ENCODE measurements at places on chromosomes 6 and 20.

DNA sequence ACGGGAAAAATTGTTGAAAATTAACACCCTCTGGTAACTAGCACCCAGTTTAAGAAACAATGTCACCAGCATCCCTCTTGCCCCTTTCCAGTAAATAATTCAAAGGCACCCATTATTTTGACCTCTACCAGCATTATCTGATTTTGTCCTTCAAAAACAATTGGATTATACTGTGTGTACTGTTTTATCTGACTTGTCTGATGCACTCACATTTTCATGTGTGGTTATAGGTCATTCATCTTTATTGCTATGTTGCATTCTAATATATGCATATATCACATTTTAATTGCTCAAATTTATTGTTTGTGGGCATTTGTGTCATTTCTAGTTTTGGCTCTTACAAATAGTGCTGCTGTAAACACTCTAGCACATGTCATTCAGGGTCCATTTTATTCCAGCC, 260.9 kb upstream of the PRDM1 start:
- DNase-seq: no peak

DNA sequence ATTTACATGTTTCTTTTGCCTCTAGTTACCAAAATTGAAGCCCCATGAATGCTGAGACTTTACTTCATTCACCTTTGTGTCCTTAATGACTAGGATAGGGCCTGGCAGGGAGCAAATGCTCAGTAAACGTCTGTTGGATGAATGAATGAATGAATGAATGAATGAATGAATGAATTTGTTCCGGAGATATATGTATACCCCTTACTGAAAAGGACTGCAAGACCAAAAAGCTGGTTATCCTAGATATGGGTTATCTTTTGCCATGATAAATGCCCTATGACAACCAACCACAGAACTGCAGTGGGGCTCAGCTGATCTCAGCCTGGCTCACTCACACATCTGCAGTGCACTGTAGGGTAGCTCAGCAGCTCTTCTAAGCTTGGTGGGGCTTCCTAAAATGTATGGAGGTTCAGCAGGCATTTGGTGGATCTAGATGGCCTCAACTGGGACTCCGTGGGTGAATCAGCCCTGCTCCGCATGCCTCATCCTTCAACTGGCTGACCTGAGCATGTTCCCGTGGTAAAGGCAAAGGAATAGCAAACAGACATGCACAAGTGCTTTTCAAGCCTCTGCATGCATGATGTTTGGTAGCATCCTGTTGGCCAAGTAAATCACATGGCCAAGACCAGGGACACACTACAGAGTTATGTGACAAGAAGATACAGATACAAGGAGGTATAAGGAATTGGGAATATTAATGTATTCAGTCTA, 378.7 kb upstream of the SOX4 start:
- no peak for DNase-seq

GRCh38 chr6:30655743-30656094, 8.8 kb downstream of the C6orf136 start:
- no peak for DNase-seq

DNA sequence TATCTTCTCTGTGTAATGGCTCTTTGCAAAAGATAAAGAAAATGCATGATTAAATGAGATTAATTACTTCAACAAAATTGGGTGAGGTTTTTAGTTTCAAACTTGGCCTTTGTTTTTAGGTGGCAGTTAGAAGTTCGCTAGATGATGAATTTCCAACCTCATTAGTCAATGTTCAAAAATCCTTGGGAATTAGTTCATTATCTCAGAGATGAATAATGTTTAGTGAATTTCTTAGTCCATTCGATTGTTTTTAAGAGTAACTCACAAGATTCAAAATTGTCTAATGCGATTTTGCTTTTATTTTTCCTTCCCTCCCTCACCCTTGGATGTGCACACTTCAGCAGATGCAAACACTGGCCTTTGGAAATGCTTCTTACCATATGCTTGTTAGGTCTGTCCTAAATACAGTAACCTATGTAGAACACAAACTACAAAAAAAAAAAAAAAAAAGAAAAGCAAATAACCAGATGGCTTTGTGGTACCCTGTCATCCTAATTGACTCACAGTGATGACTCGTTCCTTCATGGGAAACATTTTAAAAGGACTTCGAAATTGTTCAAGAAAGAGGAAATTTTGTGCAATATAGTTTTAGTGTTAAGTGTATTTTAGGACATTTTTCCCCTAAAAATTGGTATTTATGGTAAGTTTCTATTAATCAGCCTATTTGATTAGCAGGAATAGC, 66.7 kb downstream of the FAM229B start:
- DNase-seq: no peak

GRCh38 chr20:11094711-11095110, 420.9 kb upstream of the JAG1 start:
- no peak for DNase-seq

GRCh38 chr20:10524643-10525042, 89.5 kb downstream of the SLX4IP start:
- DNase-seq: no peak

DNA sequence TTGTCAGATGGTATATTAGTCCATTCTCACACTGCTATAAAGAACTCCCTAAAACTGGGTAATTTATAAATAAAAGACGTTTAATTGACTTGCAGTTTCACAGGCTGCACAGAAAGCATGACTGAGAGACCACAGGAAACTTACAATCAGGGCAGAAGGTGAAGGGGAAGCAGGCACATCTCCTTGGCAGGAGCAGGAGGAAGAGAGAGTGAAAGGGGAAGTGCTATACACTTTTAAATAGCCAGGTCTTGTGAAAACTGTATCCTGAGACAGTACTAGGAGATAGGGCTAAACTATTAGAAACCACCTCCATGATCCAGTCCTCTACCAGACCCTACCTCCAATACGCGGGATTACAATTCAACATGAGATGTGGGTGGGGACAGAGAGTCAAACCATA, 193.9 kb upstream of the KCNG1 start:
- no peak for DNase-seq

DNA sequence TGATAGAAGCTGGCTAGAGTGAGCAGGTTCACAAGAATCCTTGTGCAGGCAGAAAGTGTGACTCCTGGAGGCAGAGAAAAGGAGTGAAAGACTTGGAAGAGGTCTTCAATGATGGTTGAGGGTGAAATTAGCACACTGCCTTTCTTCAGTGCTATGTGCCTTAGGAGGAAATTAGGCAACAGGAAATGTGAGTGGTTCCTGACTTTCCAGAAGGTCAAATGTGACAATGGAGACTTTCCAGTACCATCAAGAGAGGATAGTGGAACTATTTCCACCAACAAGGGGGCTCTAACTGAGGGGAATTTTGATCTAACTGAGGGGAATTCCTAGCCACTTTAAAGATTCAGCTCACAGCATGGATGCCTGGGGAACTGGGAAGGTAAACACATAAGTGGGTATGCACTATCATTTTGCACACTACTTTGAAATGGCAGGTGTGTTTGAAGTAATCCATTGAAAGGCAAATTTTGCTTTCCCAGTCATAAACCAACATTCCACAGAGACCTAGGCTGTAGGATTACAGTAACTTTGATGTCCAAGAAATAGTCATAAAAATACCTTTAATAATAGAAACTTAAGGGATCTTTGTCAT, 90.0 kb downstream of the PERP start:
- DNase-seq: no peak

GRCh38 chr20:36434383-36434782, 106.9 kb upstream of the MYL9 start:
- DNase-seq: no peak

DNA sequence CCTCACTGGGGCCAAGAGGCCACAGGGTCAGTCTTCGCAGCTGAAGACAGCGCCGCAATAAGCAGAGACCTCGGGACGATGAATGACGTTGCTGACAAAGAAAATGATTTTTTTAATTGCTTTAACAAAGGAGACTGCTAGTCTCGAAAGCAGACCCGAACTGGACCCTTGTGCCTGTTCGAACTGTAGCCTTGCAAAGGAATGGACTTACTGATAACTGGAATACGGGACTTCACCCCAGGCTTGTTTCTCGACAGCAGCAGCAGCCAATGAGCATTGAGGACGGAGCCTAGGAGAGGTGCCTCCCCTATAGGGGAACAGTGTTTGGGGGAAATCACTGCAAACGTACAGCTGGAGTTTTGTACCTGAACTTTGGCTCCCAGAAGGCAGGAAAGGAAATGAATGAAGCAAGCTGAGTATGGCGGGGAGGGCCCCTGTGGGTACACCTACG, 1.3 kb upstream of the TAF4 start:
- DNase-seq: no peak

DNA sequence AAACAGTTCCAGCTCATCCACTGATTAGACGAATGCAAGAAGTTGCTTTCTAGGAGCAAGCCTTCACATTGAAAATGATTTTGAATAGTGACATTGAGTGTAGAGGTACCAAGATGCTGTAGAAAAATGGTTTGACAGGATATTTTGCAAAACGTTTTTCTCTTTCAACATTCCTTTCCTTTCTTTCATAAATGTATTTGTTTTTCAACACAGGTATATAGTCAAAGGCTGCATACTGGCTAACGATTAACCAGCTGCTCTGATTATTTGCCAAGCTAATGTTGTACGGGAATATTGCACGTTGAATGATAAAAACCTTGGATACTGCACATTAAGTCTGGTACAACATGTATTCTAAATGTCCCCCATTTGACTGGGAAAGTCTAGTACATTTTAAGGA, 78.8 kb upstream of the TENT5A start:
- no peak for DNase-seq

DNA sequence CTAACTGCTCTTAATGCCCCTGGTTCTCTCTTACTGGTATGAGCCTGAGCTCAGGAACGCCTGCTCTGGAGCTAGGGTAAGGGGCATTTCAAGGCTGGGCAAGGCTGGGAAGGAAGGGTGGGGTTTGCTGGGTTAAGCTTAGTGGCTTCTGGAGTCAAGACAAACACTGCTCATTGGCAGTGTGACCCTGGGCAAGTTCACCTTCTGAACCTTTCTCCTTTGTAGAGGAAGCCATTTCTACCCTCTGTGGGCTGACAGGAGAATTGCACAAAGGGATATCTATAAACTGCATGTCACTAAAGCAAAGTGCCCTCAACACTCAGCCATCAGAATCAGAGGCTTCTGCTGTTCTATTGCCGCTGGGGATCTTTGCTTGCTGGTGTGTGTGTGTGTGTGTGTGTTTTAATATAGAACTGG, 20.3 kb upstream of the LRRN4 start:
- no peak for DNase-seq

DNA sequence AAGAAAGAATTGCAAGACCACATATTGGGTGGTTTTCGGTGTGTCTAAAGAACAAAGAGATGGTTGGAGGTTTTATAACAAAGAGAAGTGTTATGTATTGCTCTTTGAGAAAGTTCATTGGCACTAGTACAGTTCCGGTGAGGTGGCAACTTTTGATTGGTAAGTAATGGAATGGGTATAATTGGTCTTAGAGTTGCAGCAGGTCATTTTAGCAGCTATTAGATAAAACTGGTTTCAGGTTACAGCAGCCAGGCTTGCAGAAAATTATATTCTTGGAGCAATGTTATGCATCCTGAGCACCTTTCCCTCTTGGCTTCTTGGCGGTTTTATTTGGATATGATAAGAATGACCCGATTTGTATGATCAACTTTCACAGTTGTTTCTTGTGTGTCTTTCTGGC, 12.3 kb upstream of the SSTR4 start:
- no peak for DNase-seq

DNA sequence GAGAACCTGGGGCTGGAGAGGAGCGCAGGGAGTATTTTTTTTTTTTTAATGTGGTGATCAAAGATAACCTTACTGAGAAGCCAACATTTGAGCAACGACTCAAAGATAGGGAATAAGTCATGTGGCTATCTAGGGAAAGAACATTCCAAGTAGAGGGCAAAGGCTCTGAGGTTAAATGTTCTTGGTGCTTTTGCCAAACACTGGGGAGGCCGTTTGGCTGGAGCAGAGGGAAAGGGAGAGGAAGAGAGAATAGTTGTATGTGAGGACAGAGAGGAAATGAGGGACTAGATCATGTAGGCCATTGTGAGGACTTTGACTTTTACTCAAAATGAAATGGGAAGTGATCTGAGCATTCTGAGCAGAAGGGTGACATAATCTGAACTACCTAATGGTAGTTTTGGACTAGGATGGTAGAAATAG, 27.8 kb downstream of the ACSS2 start:
- DNase-seq: no peak

GRCh38 chr6:89952686-89953085, 58.4 kb downstream of the GJA10 start:
- peak; percentile 28 for DNase-seq

- DNase-seq: no peak
Observed at GRCh38 chr6:39432330-39433025, 110.0 kb upstream of the KCNK16 start.

GRCh38 chr6:18022398-18023231, 35.2 kb upstream of the KIF13A start:
- no peak for DNase-seq

- DNase-seq: no peak
Observed at GRCh38 chr20:60148885-60149284, 190.7 kb downstream of the CDH26 start.

DNA sequence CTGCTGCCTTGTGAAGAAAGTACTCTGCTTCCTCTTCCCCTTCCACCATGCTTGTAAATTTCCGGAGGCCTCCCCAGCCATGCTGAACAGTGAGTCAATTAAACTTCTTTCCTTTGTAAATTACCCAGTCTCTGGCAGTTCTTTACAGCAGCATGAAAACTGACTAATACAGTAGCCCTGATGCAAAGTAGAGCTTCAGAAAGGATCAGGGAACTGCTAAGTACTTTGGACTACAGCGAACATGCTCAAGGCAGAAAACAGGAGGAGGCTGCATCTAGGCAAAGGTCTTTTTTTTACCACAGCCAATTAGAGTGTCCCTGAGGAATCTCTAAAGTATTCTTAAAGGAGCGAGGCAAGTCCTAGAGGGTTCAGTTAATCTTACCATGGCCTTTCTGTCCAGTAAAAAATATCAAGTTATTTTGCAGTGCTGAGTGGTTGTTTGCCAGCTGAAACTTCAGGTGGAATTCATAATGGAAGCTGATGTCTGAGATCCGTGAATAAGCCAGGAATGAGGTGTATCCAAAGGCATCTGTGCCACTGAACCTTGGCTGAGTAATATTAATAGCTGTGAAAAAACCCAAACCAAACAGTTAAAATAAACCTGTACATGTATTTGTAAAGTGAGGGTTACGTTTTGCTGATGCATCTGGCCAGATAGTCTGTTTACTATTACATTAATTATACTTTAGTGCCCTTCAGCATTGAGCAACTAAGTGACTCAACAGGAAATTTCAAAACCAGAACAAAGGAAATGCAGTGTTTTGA, 170.4 kb downstream of the PHF3 start:
- DNase-seq: no peak

DNA sequence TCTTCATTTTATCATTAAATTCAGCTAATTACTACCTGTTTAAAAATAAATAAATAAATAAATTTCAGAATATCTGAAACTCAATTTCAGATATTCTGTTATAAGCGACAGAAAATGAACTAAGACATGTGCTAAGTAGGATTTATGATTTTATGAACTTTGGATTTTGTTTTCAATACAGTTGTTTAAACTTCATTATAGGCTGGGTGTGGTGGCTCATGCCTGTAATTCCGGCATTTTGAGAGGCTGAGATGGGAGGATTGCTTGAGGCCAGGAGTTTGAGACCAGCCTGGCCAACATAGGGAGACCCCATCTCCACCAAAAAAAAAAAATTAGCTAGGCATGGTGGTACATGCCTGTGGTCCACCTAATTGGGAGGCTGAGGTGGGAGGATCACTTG, 36.0 kb downstream of the AFG1L start:
- no peak for DNase-seq

- peak; percentile 70 for DNase-seq
Observed at GRCh38 chr20:31822421-31823330, 3.5 kb downstream of the MYLK2 start.
